T-helper 2 cell (primary cell): ENCODE measurements at places on chromosomes 16 and 17.
A peak's percentile ranks its signal among the peaks of the same experiment; 100 is the strongest.

DNA sequence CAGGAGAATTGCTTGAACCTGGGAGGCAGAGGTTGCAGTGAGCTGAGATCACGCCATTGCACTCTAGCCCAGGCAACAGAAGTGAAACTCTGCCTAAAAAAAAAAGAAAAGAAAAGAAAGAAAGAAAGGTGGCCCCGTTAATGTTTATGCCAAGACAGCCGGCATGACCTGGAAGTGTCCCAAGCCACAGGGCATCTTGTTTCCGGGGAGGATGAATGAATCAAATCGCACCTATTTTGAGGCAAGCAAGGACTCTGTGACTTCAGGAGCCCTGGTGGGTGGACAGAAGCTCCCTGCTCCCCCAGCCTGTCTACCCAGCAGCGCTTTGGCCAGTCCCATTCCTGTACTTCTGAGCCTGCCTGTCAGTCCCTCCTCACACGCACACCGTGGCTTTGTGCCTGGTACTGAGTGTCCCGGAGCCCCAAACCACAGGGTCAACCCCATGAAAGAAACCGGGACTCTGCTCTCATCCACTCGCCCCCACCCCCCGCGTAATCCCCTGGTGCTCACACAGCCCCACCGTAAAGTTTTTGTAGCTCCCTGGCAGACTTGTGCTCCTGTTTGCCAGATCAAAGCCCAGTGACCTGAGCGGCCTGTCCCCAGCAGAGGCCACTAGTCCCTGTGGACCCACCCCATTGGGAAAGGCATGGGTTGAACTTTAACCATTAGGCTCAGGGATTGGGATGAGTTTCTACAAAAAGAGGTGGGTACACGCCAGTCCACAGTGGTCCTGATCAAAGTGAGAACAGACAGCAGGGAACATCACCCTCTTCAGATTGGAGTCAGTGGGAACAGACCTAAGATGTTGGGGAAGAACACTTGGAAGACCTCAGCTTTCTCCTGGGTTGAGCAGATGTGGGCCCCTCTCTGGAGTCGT, 19.3 kb downstream of the CD2BP2 start:
- DNase-seq, result no peak

GRCh38 chr17:46935658-46936266, 12.8 kb downstream of the GOSR2 start:
- DNase-seq, result no peak

- no peak for DNase-seq
Measured at GRCh38 chr17:39576187-39576586, 31.5 kb downstream of the NEUROD2 start.

DNA sequence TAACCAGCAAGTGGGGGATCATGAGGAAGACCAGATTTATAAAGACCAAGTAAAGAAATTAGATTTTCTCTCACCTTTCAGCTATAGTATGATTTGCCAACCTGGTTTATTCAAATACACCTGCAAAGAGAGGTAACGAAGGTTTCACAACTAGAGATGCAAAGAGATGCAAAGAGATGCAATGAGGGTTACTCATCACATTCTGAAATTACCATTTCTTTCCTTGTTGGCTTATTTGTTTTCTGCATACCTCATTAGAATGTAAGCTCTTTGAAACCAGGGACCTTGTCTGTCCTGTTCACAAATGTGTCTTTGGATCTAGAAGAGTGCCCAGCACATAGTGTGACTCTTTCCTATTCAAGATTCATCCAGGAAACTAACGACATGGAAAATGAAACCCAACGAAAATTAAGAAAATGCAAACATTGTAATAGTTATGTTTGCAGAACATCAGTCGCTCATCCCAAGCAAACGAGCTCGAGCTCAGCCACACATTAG, 9.0 kb upstream of the LONP2 start:
- no peak for DNase-seq

DNA sequence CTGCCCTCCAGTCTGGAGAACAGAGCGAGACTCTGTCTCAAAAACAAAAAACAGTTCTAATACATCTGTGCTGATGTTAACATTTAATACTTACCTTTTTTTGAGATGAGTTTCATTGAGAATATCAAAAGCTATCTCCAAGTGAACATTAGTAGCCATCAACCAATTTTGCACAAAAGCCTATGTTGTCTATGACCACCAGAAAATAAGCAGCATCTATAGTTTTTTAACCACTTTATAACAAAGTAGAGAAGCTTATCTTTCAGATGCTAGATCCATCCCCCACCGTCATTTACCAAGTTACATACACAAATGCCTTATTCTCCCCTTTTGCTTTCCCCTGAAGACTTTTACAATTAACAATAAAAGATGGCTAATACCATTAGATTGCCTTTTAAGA, 4.1 kb downstream of the SRSF1 start:
- DNase-seq, result no peak

DNA sequence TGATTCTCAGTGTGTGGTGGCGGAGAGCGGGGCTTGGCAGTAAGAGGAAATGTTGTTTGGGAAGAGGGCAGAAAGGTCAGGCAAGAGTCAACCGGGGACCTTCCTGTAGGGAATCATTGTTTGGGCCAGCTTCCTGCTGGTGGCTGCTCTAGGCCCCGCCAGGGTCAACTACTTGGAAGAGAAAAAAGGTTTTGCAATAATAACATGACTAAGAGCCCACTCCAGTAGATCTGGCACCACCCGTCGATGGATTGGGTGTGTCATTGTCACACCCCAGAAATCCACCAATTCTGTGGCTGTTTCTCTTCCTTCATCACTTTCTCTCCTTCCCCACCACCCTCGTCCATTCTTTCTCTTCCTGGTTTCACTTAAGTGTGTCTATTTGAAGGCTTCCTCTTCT, 4.2 kb upstream of the KRT24 start:
- no peak for DNase-seq

DNA sequence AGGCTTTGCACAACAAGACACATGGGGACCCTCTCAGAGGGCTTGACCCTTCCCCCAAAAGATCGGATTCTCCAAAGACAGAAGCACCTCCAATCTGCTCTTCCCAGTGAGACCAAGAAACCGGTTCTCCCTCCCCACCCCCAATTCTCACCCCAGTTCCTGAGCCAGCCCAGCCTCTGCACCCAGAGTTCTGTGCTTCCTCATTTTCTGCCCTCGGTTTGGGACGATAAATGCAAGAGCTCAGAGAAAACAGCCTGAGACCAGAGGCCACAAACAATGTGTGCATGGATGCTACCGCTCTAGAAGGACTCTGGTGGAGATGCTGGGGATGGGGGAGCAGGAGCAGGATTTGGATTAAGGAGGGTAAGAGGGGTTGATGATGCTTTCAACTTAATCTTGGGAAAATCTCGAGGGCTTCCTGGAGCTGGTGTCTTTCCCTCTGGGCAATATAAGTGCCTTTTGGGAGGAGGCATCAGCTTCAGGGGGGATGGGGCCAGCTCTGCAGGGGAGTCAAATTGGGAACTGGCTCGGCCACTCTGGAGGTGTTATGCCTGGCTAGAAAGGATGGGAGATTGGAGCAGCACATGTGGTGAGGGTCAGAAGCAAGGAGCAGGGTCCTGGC, 6.0 kb downstream of the KRT15 start:
- DNase-seq, result no peak

GRCh38 chr17:36870720-36870999, 66.6 kb upstream of the LHX1 start:
- DNase-seq, result no peak

DNA sequence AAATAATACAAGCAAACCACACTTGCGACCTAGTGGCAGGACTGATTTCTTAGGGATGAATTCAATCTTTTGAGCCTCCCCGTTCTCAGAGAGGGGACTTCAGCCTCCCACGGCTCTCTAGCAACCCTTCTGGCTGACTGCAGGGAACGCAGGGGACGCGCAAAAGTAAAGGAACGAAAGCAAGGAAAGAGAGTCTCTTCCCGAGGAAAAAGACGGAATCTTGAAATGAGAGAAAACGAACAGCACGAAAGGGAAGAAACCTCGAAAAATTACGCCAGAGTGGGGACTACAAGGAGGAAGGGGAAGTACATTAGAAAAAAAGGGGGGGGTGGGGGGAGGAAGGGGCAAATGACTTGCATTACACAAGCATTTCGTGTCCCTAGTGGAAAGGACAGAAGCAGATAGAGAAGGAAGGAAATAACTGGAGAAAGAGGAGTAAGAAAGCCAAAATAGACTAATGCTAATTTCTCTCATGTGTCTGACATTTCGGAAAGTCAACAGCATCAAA, 1.2 kb downstream of the GRB2 start:
- peak; percentile 18 for DNase-seq

DNA sequence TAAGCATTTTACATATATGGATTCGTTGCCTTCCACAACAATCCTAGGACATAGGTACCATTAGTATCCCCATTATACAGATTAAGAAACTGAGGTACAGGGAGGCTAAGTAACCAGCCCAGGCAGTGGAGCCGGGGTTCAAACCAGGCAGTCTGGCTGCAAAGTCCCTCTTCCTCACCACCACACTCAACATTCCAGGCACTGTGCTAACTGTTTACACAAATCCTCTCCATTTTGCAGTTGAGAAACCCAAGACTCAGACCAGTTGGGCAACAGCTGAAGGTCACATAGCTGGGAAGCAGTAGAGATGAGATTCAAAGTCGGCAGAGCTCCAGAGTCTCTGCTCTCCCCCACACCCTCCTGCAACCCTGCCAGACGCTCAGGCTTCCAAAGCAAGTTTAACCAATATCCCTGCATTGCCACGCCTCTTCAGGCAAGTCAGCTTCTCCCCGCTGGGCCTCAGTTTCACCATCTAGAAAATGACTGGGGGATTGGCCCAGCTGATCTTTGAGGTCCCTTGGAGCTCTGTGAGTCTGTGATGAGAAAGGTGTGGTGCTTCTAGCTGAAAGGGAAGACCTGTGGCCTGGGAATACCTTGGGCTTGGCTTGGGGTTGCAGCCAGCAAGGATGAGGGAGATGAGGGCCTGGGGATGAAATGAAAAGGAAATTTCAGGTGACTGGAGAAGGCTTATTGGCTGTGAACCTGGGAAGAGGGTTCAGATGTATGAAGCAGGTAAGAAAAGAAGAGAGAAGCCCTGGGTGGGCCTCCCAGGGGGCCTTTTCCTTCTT, 14.0 kb downstream of the CCR7 start:
- no peak for DNase-seq
